Foreskin keratinocyte (primary cell): ENCODE measurements at places on chromosomes 2 and 18.
A peak's percentile ranks its signal among the peaks of the same experiment; 100 is the strongest.

GRCh38 chr18:682833-683232 lies 25.4 kb downstream of the TYMS start:
- DNase-seq: no peak

DNA sequence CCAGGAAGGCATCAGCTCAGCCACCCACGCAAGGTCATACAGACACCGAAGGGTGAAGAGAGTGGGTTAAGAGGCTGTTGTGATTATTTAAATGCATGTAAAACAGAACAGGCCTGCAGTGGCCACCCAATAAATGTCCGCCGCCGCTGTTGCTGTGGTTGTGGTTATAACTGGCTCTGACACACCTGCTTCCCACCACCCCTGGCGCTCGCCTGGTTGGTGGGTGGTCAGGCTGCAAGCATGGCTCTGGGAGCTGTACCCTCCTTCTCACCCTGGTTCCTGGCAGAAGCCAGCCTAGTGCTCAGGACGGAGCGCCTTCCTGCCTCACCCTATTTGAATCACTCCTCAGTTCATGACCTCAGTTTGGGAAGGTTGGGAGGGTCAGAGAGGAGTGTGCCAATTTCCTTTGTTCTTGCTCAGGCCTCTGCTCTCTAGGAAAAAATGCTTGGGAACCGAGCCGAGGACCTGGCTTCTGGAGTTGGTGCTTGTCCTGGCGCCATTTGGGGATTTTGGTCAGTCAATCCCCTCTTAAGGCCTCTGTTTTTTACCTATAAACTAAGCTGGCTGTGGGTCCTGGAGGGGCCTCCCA lies 5.3 kb upstream of the CRYBA2 start:
- DNase-seq: no peak

DNA sequence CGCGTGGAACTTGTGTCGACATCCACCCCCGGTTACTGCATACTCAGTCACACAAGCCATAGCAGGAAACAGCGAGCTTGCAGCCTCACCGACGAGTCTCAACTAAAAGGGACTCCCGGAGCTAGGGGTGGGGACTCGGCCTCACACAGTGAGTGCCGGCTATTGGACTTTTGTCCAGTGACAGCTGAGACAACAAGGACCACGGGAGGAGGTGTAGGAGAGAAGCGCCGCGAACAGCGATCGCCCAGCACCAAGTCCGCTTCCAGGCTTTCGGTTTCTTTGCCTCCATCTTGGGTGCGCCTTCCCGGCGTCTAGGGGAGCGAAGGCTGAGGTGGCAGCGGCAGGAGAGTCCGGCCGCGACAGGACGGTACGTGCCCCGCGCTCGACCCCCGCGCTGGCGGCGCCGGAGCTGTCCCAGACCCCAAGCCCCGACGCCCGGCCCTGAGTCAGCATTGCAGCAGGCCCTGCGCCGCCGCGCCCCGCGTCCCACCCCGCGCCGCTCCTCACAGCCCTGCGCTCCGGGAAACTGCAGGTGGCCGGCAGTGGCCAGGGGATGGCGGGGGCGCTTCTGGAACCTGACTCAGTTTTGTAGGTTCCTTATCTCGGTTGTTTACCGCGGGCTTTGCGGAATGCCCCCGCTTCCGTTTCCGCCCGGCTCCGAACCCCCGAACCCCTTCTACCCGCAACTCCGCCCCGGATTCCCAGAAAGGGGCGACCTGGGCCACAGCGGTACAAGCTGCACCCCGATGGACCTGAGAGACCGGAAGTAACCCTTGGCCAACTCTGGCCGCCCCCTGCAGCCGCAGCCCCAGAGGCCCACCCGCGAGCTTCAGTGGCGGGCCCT lies at the start of gene CFLAR:
TSS of gene CFLAR (plus strand) at position 50 of the 844 bp plus-strand sequence. CDS start 13,702 bp downstream, outside the sequence.
- DNase-seq: peak; percentile 71

DNA sequence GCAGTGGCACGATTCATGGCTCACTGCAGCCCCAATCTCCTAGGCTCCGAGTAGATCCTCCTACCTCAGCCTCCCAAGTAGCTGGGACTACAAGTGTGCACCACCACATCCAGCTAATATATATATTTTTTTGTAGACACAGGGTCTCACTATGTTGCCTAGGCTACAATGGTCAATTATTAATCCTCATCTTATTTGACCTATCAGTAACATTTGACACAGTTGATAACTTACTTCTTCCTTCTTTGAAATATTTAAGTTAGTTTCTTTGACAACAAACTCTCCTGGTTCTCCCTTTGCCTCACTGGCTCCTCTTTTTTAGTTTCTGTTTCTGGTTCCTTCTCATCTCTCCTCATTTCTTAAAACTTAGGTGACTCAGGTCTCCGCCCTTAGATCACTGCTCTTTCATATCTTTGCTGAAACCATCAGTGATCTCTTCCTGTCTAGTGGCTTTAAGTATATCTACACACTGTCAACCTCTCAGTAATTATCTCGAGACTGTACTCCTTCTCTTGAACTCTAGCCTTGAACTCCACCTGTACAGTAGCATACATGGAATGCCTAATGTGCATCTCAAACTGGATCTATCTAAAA lies 11.5 kb downstream of the PGAP1 start:
- no peak for DNase-seq
